Neural crest cell (in vitro differentiated cells): ENCODE measurements at places on chromosomes 11 and 22.

- H3K36me3 ChIP-seq, result no peaks in the 10 kb centered on the region
- H3K27ac ChIP-seq, result no peak overlapping the region
- no peak for DNase-seq
- no peak overlapping the region for H3K4me3 ChIP-seq
Observed at GRCh38 chr11:38159038-38159437, 1561.0 kb upstream of the RAG2 start.

DNA sequence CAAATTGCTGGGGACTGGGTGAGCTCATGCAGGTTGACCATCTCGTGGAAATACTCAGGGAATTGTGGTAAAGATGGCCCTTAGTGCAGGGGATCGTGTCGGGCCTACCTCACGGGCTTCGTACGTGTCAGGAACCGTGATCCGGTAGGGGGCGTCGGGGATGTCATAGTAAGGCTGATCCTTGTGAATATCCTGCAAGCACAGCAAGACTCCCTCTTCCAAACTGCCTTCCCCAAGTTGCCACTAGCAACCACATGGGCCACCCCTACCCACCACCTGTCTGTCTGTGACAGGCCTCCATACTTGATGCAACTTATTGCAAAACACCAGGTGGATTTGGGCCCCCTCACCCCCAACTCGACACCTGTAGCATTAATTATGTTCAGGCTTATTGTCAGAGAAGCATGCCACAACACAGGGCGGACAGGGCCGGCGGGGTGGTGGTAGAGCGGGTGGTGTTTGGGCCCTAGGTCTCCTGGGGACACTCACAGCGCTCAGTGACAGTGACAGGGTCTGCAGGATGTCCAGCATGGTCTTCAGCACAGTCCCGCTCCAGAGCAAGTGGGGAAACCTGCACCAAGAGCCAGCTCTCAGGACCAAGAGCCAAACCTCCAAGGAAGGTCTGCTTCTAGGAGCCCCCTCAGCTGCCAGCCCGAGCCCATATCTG lies 22.6 kb upstream of the SERPIND1 start:
- H3K4me1 ChIP-seq, result peaks cover 7% of the 10 kb centered on the region
- no peaks in the 10 kb centered on the region for H3K36me3 ChIP-seq
- no peak for DNase-seq
- H3K27me3 ChIP-seq, result no peaks in the 10 kb centered on the region
- no peak overlapping the region for H3K4me3 ChIP-seq

GRCh38 chr22:49193901-49194465 lies 633.7 kb downstream of the BRD1 start:
- no peaks in the 10 kb centered on the region for H3K36me3 ChIP-seq
- DNase-seq, result no peak
- H3K27me3 ChIP-seq, result peaks cover 26% of the 10 kb centered on the region
- H3K27ac ChIP-seq, result peak overlapping the region; percentile 75
- no peak overlapping the region for H3K4me3 ChIP-seq

GRCh38 chr11:75425422-75425821 lies 7.6 kb downstream of the KLHL35 start:
- peaks cover 40% of the 10 kb centered on the region for H3K4me1 ChIP-seq
- H3K27me3 ChIP-seq, result peaks cover 28% of the 10 kb centered on the region
- H3K4me3 ChIP-seq, result no peak overlapping the region

DNA sequence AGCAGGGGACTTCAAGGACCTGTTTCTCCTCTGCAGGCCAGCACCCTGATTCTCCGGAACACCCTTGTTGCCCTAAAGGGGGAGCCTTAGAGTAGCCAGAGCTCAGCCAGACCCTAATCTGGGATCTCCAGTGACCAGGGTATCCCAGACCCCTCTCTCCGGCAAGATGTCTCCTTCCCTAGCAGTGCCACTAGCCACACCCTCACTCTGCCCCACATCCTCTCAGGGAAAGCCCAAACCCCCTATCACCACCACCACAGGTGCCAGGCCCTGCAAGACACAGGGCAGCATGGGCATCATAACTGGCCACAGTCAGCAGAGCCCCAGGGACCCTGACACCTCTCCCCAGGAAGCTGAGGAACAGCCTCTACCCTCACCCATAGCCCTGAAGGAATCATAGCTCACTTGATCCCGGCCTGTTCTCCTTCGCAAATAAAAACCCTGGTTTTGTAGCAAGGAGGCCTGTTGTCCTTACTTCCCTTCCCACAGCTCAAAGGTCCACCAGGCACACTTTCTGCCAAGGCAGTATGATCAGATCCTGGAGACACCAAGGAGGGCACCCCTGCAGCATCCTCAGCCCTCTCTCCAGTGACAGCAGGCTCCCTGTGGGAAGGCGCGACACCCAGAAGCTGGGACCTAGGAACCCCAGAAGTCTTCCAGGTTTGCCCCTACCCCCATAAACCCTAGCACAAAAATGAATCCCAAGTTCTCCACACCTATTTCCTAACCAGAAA lies 4.6 kb downstream of the CFL1 start:
- peaks cover 45% of the 10 kb centered on the region for H3K36me3 ChIP-seq
- H3K27ac ChIP-seq, result no peak overlapping the region
- DNase-seq, result no peak
- H3K4me1 ChIP-seq, result peaks cover 37% of the 10 kb centered on the region
- H3K4me3 ChIP-seq, result peak overlapping the region; percentile 89
- peaks cover 55% of the 10 kb centered on the region for H3K27me3 ChIP-seq

- no peaks in the 10 kb centered on the region for H3K27me3 ChIP-seq
- H3K27ac ChIP-seq, result no peak overlapping the region
- no peaks in the 10 kb centered on the region for H3K36me3 ChIP-seq
- no peak for DNase-seq
- H3K4me1 ChIP-seq, result no peaks in the 10 kb centered on the region
Observed at GRCh38 chr11:45859661-45860140, 12.4 kb downstream of the CRY2 start.

GRCh38 chr11:77402218-77402556 lies 71.7 kb downstream of the PAK1 start:
- H3K4me3 ChIP-seq, result no peak overlapping the region
- no peaks in the 10 kb centered on the region for H3K4me1 ChIP-seq
- no peaks in the 10 kb centered on the region for H3K36me3 ChIP-seq
- no peak overlapping the region for H3K27ac ChIP-seq
- no peaks in the 10 kb centered on the region for H3K27me3 ChIP-seq

- H3K27ac ChIP-seq, result no peak overlapping the region
- DNase-seq, result no peak
- peaks cover 6% of the 10 kb centered on the region for H3K36me3 ChIP-seq
- peaks cover 22% of the 10 kb centered on the region for H3K4me1 ChIP-seq
- H3K27me3 ChIP-seq, result no peaks in the 10 kb centered on the region
- no peak overlapping the region for H3K4me3 ChIP-seq
Observed at GRCh38 chr11:36023922-36024321, 80.1 kb downstream of the LDLRAD3 start.

DNA sequence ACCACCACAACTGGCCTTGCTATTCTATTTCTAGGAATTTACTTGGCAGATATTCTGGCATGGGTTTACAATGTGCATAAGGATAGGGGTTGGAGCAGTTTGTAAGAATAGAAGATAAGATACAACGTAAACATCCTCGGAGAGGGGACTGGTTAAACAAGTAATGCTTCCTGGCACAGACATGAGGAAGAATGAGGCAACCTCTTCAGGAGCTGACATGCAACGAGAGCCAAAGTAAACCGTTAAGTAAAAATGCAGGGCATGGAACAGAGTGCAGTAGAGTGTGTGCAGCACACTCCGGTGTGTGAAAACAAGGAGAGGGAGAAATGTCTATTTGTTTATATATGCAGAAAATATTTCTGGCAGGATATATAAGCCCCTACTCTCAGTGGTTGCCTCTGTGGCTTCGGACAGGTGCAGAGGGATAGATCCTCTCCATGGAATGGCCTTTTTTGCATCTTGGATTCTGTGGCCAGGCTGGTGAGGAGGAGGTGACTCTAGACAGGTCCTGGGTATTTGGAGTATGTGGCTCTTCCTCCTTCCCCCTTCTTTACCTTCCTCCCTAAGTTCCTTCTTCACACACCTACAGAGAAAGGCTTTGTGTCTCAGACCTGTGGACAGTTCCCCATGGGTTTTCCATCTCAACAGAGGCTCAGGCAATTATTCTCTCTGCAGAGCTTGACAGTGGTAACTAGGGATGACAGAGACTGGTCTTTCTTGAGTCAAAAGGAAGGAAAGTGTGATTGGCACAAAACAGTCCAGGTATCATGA lies 2.5 kb downstream of the RAB36 start:
- peak overlapping the region; percentile 9 for H3K4me3 ChIP-seq
- H3K36me3 ChIP-seq, result peaks cover 2% of the 10 kb centered on the region
- H3K27ac ChIP-seq, result no peak overlapping the region

DNA sequence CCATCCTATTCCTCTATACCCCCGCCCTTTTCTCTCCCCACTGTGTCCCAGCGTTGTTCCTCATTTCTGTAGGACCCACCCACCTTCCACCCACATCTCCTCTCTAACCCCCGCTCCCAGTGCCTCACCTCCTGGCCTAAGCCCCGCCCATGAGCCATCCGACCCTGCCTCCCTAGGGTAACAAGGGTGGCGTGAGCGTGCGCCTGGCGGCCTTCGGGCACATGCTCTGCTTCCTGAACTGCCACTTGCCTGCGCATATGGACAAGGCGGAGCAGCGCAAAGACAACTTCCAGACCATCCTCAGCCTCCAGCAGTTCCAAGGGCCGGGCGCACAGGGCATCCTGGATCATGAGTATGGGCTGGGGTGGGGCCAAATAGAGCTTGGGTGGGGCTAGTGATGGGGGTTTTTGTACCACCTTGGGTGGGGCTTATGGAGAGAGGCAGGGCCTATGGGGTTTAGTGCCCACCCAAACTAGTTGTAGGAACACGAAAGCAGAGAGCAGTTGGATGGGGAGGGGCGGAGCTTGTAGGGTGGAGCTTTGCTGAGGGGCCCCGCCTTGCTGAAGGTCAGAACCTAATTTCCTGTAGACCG lies 4.5 kb downstream of the INPP5J start:
- DNase-seq, result no peak
- H3K4me1 ChIP-seq, result peaks cover 11% of the 10 kb centered on the region
- H3K36me3 ChIP-seq, result no peaks in the 10 kb centered on the region
- no peak overlapping the region for H3K27ac ChIP-seq

GRCh38 chr11:113571531-113571930 lies 96.3 kb upstream of the DRD2 start:
- peaks cover 3% of the 10 kb centered on the region for H3K27me3 ChIP-seq
- H3K4me1 ChIP-seq, result no peaks in the 10 kb centered on the region
- H3K27ac ChIP-seq, result no peak overlapping the region

DNA sequence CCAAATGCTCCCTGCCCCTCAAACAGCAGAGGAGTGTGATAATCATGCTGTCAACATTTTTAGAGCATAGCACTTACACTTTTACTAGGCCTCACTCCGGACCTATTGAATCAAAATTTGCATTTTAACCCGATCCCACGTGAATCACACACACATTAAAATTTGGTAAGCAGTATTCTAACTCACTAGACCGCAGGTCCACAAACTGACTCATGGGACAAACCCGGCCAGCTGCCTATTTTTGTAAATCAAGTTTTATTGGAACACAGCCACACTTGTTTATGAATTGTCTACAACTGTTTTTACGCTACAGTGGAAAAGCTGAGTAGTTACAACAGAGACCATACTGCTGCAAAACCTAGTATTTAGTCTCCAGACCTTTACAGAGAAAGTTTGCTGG lies 43.3 kb downstream of the SNX19 start:
- H3K4me1 ChIP-seq, result peaks cover 5% of the 10 kb centered on the region
- DNase-seq, result no peak
- H3K27me3 ChIP-seq, result no peaks in the 10 kb centered on the region
- H3K4me3 ChIP-seq, result no peak overlapping the region
- H3K36me3 ChIP-seq, result peaks cover 13% of the 10 kb centered on the region

DNA sequence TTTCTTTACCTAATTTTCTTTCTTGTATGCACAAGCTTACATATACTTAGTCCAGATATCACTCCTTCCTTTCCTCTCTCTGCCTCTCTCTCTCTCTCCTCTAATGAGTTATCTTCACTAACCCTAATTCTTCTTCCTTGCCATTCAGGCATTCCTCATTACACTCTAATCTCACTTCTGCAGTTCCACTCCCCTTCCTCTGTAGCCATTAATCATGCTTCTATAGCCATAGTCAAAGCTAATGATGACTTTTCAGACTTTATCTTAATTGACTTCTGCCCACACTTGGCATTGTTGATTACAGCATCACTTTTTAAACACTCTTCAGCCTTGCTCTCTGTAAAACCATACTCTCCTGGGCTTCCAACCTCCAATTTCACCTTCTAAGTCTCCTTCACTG lies 35.3 kb upstream of the SC5D start:
- H3K36me3 ChIP-seq, result peaks cover 7% of the 10 kb centered on the region
- no peak overlapping the region for H3K4me3 ChIP-seq
- H3K4me1 ChIP-seq, result no peaks in the 10 kb centered on the region
- H3K27ac ChIP-seq, result no peak overlapping the region
- no peak for DNase-seq

- peak overlapping the region; percentile 72 for H3K4me3 ChIP-seq
- peaks cover 26% of the 10 kb centered on the region for H3K4me1 ChIP-seq
- H3K27ac ChIP-seq, result no peak overlapping the region
- H3K36me3 ChIP-seq, result no peaks in the 10 kb centered on the region
- peaks cover 18% of the 10 kb centered on the region for H3K27me3 ChIP-seq
Observed at GRCh38 chr22:30573594-30574094, 821 bp downstream of the GAL3ST1 start.

GRCh38 chr11:55357560-55358184 lies 10.1 kb upstream of the OR4A15 start:
- H3K4me1 ChIP-seq, result no peaks in the 10 kb centered on the region
- H3K27ac ChIP-seq, result no peak overlapping the region
- no peak overlapping the region for H3K4me3 ChIP-seq
- no peaks in the 10 kb centered on the region for H3K27me3 ChIP-seq
- DNase-seq, result no peak
- H3K36me3 ChIP-seq, result peaks cover 8% of the 10 kb centered on the region

- no peaks in the 10 kb centered on the region for H3K27me3 ChIP-seq
- H3K4me3 ChIP-seq, result no peak overlapping the region
- H3K36me3 ChIP-seq, result peaks cover 4% of the 10 kb centered on the region
- no peaks in the 10 kb centered on the region for H3K4me1 ChIP-seq
- no peak for DNase-seq
Observed at GRCh38 chr11:104565583-104565961, 332.7 kb downstream of the CASP12 start.

- no peak for DNase-seq
- no peaks in the 10 kb centered on the region for H3K36me3 ChIP-seq
- H3K4me3 ChIP-seq, result no peak overlapping the region
- H3K27ac ChIP-seq, result no peak overlapping the region
Observed at GRCh38 chr11:92253421-92253820, 28.8 kb downstream of the FAT3 start.

- DNase-seq, result no peak
- no peak overlapping the region for H3K4me3 ChIP-seq
- H3K27ac ChIP-seq, result peak overlapping the region; percentile 24
- peaks cover 11% of the 10 kb centered on the region for H3K4me1 ChIP-seq
- no peaks in the 10 kb centered on the region for H3K27me3 ChIP-seq
- no peaks in the 10 kb centered on the region for H3K36me3 ChIP-seq
Observed at GRCh38 chr11:117902001-117902845, 25.8 kb upstream of the FXYD6 start.

- H3K4me1 ChIP-seq, result no peaks in the 10 kb centered on the region
- H3K27me3 ChIP-seq, result peaks cover 7% of the 10 kb centered on the region
- H3K4me3 ChIP-seq, result no peak overlapping the region
Observed at GRCh38 chr11:17572791-17573460, 25.9 kb downstream of the OTOG start.

- peaks cover 7% of the 10 kb centered on the region for H3K36me3 ChIP-seq
- no peaks in the 10 kb centered on the region for H3K4me1 ChIP-seq
- H3K4me3 ChIP-seq, result no peak overlapping the region
Observed at GRCh38 chr11:71987521-71987920, 11.2 kb upstream of the IL18BP start.

GRCh38 chr11:72421351-72421750 lies 13.0 kb downstream of the CLPB start:
- peaks cover 6% of the 10 kb centered on the region for H3K36me3 ChIP-seq
- H3K27me3 ChIP-seq, result no peaks in the 10 kb centered on the region
- H3K27ac ChIP-seq, result no peak overlapping the region
- DNase-seq, result no peak
- H3K4me1 ChIP-seq, result peaks cover 40% of the 10 kb centered on the region
